ENCODE measurements at places on chromosomes 13 and 19.

DNA sequence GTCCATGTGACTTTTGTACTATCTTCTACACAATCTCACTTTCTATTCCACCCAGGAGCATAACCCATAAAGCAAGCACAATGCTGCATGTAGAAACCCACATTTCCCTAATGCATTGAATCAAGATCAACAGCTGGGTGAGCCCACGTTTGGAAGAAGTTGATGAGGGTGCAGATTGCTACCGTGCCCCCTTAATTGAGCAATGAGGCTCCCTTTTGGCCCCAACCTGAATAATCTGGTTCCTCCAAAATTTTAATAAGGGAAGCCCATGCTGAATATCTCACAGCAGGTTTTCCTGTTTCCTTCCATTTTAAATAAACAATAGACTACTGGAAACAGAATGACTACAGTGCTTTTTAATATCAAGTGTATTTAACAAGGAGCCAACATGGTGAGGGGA lies 403.6 kb upstream of the SGCG start:
- no peak for DNase-seq

DNA sequence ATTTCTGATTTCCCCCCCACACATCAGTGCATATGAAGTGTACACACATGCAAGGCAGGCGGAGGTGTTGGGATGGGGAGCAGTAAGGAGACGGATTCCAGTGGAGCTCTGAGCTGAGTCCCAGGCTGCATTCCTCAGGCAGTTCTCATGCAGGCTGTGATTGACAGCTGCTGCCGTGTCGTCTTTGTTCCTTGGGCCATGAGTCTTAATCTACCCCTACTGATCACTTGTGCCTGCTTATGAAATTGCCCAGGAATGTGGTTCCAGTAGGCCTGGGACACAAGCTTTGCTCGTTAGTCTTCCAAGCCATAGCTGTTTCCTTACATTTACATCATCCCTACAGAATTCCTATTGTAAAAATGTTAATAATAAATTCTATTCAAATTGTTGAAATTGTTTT lies 1241.9 kb downstream of the UQCRFS1 start:
- no peak for DNase-seq

DNA sequence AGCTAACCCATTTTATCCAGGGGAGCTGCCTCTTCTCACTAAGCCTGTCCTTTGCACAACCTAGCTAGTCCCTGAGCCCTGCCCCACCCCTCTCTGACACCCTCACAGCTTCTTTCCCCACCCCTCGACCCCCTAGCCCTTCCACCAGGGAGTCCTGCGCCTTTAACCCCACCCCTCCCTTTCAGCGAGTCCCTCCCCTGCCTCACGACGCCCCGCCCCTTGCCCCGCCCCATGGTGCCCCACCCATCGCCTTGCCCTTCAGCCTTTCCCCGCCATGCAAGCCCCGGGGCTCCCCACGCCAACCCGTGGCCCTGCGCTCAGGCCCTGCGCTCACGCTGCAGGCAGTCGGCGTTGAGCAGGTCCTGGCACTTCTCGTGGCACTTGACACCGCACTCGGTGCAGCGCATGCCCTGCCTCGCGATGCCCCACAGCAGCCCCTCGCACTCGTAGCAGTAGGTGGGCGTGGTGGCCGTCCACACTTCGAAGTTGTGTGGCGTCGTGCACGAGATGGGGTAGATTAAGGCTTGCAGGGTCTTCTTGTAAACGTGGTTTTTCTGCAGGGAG lies 40.0 kb downstream of the UNC13A start:
- no peak for DNase-seq

DNA sequence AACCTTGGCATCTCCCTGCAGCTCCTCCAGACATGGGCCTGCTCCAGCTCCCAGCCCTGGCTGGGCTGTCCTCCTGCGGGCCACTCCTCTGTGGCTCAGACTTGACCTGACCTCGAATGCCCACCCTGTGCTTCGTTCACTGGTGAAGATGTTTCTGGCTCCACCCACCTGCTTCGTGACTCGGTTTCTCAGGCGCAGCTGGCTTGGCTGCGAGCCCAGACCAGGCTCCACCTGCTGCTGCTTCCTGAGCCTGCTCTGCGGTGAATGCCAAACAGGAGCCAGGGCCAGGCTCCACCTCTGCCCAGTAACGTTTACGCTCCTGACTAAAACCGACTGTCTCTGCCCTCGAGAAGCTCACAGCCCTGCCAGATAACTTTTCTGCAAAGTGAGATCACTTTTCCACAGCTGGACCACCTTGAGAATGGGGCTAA lies 8.9 kb upstream of the RSPH6A start:
- DNase-seq = no peak

GRCh38 chr13:21458451-21458812 lies 671 bp downstream of the ZDHHC20 start:
- no peak for DNase-seq

All from activated naive CD4-positive, alpha-beta T cell (primary cell).